Suppressor macrophage treated with lipopolysaccharide for 4 hours (primary cell): ENCODE measurements at places on chromosomes 3 and 15.

DNA sequence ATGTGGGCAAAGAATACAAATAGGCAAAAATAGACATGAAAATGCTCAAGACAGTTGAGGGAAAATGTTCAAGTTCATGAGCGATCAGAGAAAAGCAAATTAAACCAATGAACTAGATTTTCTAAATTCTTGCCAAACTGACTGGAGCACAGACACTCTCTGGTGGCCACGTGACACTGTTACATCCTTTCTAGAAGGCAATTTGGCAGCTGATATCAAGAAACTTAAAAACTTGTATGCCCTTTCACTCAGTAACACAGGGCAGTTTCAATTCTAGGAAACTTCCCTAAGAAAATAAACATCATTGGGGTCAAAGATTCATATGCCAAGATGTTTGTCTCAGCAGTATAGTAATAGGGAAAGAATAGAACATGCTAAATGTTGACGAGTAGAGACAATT is 52.2 kb downstream of the ABHD5 start:
- no peak for DNase-seq

GRCh38 chr3:137304313-137305056 is 346.7 kb downstream of the IL20RB start:
- no peak for DNase-seq

GRCh38 chr15:57784081-57784511 is 77.6 kb downstream of the POLR2M start:
- DNase-seq: peak; percentile 45

- DNase-seq: no peak
Measured at GRCh38 chr15:39859636-39860035, 60.4 kb downstream of the GPR176 start.

GRCh38 chr3:186724911-186725310 is 7.8 kb downstream of the KNG1 start:
- DNase-seq: no peak

DNA sequence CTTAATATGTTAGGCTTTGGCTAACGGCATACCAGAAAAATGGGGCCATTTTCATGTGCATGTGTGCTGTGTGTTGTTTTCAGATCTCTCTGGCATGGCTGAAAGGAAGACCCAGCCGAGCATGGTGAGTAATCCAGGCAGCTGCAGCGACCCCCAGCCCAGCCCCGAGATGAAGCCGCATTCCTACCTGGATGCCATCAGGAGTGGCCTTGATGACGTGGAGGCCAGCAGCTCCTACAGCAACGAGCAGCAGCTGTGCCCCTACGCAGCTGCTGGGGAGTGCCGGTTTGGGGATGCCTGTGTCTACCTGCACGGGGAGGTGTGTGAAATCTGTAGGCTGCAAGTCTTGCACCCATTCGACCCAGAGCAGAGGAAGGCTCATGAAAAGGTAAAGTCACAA is 15.1 kb downstream of the MKRN2 start:
- DNase-seq: no peak

GRCh38 chr15:101320501-101321052 is 25.5 kb upstream of the SNRPA1 start:
- DNase-seq: peak; percentile 85

DNA sequence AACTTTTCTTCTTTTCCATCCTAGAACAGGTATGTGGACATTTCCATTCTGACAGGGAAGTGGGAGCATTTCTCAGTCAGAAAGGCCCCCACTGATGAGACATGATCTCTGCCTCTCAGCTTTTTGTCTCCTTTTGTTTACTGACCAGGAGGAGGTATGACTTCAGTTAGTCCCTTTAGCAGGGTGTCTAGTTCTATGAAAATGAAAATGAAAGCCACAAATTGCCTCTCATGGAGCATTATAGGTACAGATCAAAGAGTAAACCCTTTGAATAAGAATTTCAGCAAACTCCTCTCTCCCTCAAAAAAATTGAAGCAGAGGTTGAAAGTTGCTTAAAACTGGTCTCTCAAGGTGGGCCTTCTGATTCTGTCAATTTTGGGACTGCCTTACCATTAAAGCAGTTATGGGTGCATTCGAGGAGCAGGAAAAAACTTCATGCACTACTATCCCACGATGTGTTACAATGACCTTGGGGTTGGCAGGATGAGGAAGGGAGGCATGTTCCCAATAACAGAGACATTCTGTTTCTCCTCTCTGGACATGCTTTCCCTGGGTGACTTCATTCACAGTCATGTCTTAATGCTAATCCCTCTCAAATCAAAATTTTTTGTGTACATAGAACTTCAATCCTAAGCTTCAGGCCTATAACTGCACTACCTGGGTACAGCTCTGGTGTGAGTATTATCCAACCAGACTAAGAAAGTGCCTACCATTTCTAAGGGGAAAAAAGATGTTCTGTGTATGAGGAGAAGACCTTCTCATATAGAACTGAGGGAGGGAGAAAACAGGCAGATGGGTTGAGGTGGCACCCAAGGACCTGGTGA is 50.6 kb upstream of the TBC1D23 start:
- no peak for DNase-seq

- peak; percentile 21 for DNase-seq
Measured at GRCh38 chr3:64399205-64399800, 174.0 kb upstream of the PRICKLE2 start.

- DNase-seq: no peak
Measured at GRCh38 chr3:135802171-135802570, 163.4 kb upstream of the PPP2R3A start.

GRCh38 chr3:18787441-18787840 is 360.9 kb upstream of the KCNH8 start:
- no peak for DNase-seq

GRCh38 chr3:100521439-100521845 is 29.0 kb downstream of the TMEM45A start:
- peak; percentile 79 for DNase-seq

DNA sequence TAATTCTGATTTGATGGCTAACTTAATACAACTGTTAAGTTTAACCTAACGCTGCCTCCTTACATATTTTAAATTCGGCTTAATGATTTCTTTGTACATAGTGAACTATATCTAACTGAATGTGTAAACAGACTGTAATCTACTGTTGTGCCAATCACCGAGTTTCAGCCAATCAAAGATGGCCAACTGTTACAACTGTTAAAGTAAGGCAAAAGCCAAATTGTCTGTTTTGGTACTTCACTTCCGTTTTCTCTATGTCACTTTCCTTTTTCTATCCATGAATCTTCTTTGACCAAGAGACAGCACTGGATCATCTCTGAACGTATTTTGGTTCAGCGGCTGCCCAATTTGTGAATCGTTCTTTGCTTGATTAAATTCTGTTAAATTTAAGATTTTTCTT is 137.0 kb downstream of the LMLN start:
- no peak for DNase-seq

GRCh38 chr15:57038040-57038439 is 119.6 kb downstream of the TCF12 start:
- DNase-seq: no peak

DNA sequence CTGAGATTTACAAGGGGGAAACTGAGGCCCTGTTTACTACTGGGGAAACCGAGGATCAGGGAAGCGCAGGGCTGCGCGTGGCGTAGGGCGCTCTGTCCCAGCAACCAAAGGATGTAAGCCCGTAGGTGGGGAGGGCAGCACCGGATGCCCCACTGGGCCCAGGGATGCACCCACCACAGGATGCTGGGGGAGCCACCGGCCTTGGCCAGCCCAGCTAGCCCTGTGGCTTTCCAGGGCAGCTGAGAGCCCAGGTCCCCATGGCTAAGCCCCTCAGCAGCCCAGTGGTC is 33.4 kb downstream of the RPN1 start:
- no peak for DNase-seq

DNA sequence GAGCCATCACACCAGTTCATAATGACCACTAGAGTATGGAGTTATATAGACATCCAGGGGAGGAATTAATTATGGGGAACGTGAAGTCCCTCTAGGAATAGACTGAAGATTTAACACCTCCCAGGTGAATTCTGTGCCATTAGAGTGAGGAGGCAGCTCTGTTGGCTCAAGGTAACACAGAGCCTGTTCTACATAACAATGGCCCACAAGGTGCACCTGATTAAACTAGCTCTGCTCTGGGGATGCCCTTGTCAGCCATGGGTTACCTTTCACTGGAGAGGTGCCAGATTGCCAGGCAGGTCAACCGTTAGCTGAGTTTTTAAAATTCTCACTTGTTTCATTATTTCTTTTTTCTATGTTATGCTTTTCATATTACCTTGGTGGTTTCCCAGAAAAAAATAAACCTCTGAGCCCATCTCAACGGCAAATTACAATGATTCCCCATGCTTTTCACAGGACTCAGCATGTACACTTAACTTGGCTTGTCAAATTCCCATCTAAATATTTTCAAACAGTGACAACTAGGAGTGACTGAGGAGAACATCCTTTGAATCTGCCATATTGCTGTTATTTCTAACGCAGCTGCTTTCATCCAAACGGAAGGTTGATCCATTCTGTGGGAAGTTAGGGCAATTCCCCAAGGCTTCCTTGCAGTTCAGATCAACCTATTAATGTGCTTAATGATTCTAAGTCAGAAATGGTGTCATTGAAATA is 512.9 kb downstream of the MCTP2 start:
- DNase-seq: no peak

GRCh38 chr3:29436612-29437323 is 155.9 kb downstream of the RBMS3 start:
- DNase-seq: no peak

DNA sequence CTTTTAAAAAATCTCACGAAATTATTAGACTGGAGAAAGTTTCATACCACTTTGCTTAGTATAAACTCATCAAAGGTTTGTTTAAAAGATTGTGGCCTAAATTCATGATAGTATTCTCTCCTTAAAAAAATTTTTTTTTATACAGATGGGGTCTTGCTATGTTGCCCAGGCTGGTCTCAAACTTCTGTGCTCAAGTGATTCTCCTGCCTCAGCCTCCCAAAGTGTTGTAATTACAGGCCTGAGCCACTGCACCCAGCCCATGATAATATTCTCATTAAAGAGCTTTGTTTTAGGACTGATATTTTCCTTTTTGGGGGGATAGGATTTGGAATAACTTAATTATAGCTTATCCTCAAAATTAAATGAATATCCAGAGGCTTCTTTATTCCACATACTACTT is 19.9 kb downstream of the ECT2 start:
- DNase-seq: no peak

DNA sequence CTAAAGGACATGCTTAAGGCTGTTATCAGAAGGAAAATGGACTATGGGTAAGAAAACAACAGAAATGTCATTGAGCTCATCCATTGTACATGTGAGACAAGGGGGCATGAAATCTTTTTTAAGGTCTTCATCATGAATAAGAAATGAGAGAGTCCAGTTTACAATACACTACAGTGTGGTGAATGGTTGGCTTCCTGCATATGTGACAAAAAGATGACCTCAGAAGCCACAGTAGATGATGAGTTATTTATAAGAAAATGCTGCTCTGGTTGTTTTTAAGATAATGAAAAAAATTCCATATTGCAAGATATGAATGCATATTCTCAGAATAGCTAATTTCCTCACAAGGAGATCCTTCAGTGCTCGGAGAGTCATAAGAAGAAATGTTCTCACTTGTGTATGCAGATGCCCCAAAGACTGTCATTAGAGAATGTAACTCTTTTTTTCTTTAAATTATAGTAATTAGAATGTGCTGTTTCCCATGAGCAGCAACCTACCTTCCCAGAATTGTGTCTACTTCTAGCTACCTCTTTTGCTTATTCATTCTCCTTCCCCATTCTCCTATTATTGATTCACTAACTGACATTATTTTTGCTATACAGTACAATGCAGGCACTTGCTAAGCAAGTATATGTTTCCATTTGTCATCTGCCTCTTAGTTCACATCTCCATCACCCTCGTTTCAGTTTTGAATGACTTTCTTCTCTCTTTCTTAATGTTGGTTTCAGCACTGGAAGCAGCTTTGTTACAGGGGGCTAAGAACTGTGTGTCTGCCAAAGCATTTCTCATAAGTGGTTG is 152.0 kb upstream of the PEX5L start:
- DNase-seq: no peak

DNA sequence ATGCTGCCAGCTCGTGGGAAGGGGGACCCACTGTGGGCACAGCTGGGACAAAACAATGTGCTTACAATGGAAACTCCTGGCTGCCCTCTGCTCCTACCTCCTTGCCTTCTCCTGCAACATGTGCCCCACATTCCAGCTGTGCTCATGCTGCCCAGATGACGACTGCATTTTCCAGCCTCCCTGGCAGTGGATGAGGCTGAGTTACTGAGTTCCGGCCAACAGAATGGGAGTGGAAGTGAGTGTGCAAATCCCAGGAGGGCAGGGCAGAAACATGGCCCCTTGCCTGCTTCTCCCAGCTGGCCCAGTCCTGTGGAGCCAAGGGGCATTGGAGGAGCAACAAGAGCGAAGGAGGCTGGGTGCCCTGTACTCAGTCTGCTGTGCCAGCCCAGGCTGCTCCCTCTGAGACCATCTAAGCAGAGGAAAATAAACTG is 17.1 kb downstream of the KLF15 start:
- DNase-seq: no peak

- peak; percentile 51 for DNase-seq
Measured at GRCh38 chr3:139564294-139564861, 24.8 kb upstream of the RBP1 start.

GRCh38 chr3:17182166-17182565 is 297.4 kb downstream of the PLCL2 start:
- DNase-seq: no peak

GRCh38 chr3:105806359-105806758 is 62.5 kb downstream of the CBLB start:
- DNase-seq: peak; percentile 91

DNA sequence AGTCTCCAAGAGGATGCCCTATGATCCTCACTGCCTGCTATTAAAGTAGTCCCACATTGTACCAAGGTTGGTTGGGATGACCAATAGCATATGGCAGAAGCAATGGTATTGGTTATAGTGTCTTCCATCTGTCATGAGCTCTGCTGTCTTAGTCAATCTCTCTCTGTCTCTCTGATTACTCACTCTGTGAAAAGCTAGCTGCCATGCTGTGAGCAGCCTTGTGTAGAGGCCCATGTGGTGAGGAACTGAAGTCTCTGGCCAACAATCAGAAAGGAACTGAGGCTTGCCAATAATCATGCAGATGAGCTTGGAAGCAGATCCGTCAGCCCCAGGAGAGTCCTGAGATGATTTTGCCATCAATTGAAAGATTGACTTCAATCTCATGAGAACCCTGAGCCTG is 60.3 kb upstream of the CFAP161 start:
- no peak for DNase-seq

- no peak for DNase-seq
Measured at GRCh38 chr15:71250936-71251583, 135.8 kb downstream of the THSD4 start.

DNA sequence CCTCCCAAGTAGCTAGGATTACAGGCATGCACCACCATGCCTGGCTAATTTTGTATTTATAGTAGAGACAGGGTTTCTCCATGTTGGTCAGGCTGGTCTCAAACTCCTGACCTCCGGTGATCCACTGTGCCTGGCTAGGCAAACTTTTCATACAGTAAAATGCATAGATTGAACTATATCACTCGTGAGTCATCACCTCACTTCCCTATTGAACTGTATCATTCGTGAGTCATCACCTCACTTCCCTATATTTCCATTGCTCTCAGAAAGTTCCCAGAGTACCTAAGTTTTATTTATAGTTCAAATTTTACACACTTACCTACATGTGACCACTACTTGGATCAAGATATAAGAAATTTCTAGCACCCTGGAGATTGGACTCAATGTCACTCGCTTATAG is 73.6 kb upstream of the ACAD9 start:
- peak; percentile 92 for DNase-seq

GRCh38 chr3:5463991-5464390 is 276.5 kb downstream of the EDEM1 start:
- DNase-seq: peak; percentile 81

GRCh38 chr15:78093242-78094020 is 1.1 kb downstream of the SH2D7 start:
- no peak for DNase-seq

GRCh38 chr15:58336161-58336560 is 95.6 kb upstream of the LIPC start:
- no peak for DNase-seq
